ENCODE measurements at places on chromosomes 2 and 18.

- DNase-seq: no peak
Measured at GRCh38 chr2:182426918-182427240, at the start of gene PDE1A. Gene PDE1A (minus strand): TSS chr2:182427036.

DNA sequence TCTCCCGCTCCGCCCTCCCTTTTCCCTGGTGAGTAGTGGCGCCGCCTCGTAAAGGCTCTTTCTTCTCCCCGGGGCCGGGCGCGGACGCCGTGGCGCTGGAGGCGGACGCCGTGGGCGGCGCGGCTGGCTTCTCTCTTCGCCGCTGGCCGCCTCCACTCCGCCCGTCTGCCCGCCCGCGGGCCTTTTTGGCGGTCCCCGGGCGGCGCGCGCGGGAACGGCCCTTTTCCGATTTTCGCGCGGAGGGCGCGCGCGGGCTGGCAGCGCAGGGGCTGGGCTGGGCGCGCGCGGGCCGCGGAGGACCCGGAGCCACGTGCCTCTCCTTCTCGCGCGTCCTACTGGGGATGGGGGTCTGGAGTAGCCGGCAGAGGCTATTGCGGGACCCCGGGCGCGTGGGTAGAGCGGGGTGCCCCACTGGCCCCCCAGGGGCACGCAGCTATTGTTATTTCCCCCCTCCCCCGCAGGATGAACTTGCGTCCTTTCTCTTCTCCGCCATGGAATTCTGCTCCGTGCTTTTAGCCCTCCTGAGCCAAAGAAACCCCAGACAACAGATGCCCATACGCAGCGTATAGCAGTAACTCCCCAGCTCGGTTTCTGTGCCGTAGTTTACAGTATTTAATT, 472 bp downstream of the SLC20A1 start:
- DNase-seq: no peak

DNA sequence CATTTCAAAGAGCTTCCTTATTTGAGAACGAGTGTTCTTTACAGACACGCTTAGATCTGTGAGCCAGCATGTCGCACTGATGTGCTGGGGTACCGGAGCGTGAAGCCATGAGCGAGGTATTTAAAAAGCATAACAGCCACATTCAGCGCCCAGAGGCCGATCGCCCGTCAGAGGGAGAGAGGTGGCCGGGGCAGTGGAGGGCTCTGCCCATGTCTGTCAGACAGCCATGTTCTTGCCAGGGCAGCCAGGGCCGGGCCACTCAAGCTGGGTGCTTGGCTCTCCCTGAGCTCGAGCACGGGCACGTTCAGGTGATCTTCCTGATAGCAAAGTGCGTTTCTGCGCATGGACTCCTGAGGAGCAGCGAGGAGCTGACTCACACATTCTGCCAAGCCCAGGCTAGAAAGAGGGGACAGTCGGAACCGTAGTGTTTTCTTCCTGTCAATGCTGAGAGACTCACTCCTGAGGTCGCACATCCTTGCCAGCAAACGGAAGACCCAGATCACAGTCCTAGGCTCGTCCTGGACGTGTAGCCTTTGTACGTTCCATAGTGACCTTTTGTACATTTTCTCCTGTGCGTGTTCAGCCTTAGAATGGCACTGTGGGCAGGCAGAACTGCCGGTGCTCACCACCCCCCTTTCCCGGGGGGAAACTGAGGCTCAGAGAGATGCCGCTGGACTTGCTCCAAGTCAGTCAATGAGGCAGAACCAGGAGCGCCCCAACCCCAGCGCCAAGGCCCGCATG, 100.7 kb downstream of the NFATC1 start:
- no peak for DNase-seq

GRCh38 chr2:69026026-69026425, 13.0 kb downstream of the ANTXR1 start:
- DNase-seq: peak; percentile 45

DNA sequence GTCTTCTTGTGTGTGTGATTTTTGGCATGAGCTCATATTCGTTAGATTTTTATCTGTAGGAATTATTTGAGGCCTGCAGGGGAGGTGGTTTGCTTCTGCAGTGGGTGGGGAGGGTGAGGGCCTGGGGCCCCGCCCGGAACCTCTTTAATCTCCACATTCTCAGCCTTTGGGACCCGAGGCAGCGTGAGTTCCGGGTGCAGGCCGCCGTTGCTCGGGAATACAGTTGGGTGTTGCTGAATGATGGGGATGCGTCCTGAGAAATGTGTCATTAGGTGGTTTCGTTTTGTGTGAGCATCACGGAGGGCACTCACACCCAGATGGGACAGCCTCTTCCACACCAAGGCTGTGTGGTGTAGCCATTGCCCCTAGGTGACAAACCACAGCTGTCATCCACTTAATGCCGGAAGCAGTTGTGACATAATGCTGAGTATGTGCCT, 13.7 kb upstream of the GAL3ST2 start:
- no peak for DNase-seq

DNA sequence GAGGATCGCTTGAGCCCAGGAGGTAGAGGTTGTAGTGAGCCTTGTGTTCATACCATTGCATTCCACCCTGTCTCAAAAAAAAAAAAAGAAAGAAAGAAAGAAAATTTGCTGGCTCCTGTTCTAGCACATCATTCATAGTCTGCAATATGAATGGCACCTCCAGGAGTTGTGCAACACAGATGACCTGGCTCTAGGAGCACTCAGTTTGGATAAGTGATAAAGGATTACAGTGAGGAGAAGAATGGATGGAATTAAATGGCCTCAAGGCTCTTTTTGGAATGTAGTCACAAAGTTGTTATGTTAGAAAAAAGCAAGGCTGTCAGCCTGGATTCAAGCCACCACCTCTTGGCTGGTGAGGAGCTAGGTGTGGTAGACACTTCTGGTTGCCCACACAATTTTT, 21.5 kb upstream of the SPRED2 start:
- DNase-seq: no peak
